ENCODE measurements at places on chromosomes 13 and 19.
A peak's percentile ranks its signal among the peaks of the same experiment; 100 is the strongest.

DNA sequence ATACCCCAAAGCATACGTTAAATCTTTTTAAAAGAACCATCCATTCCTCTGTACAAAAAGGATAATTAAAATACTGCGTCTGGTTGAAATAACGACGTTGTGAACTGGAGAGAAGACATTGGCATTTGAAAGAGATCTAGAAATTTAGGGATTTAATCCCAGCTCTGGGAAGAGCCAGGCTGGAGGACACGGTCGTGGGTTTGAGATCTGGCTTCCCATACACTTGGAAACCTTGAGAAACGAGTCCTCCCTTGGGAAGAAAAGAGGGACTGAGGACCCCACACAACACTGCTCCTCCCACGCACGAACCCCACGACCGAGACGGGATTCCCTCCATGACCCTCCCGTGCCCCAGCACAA, 625 bp downstream of the ZNF709 start:
- no peak for DNase-seq

- no peak for DNase-seq
Observed at GRCh38 chr19:38597075-38597474, 20.7 kb downstream of the MAP4K1 start.

GRCh38 chr19:17754634-17755442, 3.6 kb downstream of the FCHO1 start:
- DNase-seq: no peak

GRCh38 chr19:17686023-17686521, 2.1 kb downstream of the UNC13A start:
- DNase-seq: peak; percentile 20

DNA sequence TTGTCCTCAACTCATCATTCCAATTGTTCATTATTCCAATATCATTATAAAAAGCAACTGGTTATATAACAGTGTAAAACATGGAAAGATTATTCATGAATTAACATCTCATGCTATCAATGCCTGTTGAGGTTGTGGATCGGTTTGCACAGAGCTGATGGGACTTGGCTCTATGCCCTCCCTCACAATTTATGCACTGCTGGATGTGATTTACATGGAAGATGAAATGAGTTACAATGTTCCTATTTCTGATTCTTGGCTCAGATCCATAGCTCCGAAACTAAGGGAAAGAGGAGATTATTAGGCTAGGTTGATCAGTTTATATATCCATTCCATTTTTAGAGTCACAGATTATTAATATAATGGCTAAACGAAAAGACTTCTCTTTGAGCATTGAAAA, 38.6 kb downstream of the SCEL start:
- DNase-seq: no peak

GRCh38 chr13:94708031-94708859, 4.1 kb downstream of the SOX21 start:
- no peak for DNase-seq

GRCh38 chr13:106286811-106287210, 248.7 kb downstream of the EFNB2 start:
- no peak for DNase-seq

DNA sequence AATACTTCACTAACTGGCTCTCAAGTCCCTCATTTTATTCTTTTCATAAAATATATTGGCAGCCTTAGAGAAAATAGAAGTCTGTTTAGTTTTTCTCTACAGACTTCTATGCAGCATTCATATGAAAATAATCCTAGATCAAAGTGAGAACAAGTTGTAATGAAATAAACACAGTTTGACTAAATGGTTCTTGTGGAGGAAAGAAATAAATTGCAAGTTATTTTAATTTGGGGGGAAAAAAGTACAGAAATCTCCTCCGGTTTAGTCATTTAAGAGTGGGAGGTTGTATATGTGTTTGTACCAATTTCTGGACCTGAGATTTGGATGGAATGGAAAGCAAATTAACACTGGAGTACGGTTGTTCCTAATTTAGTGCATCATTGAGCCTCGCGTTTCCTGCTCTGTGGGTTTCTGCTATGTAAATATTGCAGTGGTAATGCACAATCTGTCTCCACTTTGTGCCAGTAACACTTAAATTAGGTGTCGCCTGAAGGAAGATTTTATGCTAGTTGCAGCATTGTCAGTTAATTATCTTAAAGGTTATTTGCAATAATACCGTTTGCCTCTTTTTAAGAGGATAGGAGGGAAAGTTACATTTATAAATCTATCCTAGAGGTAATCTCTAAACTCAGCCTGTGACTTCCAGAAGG, 100.2 kb downstream of the ZIC5 start:
- no peak for DNase-seq

Data from fibroblast of skin of scalp (primary cell).